ENCODE measurements at places on chromosomes 2 and 18.

GRCh38 chr2:74746480-74746879, 87.4 kb upstream of the HK2 start:
- no peak for DNase-seq

GRCh38 chr18:31101183-31102024, 817 bp downstream of the DSC2 start:
- DNase-seq = no peak

DNA sequence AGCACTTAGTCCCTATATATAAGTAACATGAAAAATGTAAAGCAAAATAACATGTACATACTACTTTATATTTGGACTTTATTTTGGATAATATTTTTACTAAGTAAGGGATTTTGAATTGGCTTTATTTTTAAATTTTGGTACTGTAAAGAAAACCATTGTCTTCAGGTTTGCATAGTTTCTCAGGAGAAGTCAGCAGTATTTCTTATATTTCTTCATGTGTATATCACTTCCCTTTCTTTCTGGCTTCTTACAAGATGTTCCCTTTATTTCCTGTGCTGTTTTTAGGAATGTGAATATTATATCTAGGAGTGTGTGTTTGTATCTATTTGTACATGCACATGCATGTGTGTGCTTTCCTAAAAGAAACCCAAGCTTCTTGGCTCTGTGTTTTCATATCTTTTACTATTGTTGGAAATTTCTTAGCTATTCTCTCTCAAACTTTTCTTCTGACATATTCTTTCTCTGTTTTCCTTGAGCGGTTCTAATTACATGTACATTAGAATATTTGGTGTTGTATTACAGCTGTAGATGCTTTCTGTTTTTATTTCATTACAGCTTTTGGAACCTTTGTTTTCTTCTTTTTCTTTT, 1549.7 kb upstream of the ACVR2A start:
- no peak for DNase-seq

DNA sequence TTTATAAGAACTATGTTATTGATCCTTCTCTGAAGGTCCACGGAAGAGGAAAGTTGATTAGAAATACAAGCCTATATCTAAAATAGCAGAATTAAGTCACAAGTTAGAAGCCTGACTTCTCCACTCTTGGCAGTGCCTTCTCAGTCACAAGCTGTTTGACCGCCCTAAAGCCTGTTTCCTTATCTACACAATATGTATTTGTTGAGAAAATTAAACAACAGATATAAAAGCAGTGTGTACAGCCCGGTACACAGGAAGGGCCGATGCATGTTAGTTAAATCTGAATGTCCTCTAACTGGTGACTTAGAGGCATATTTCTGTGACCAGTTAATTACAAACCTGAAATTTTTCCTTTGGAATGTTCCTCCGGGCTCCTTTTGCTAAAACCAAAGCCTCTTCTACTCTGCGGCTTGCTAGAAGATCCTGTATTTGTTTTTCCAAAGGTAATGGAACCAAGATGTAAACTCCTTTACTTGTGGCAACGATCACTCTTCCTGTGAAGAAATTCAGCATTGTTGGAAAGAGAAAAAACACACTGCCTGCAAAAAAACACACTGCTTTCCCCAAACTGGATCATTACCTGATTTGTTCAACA, 33.4 kb downstream of the TGFBRAP1 start:
- no peak for DNase-seq

GRCh38 chr2:8565399-8566154, 116.3 kb upstream of the ID2 start:
- DNase-seq = peak; percentile 37

- DNase-seq = no peak
These were observed 540.7 kb upstream of the TMEFF2 start for GRCh38 chr2:192735447-192735846.

- DNase-seq = no peak
These were observed 22.3 kb downstream of the INO80D start for GRCh38 chr2:206063635-206064034.

- DNase-seq = no peak
These were observed 412.6 kb upstream of the SMIM21 start for GRCh38 chr18:75840131-75840530.

- no peak for DNase-seq
These were observed 47.3 kb downstream of the QPCT start for GRCh38 chr2:37391711-37392110.

- no peak for DNase-seq
These were observed 40.2 kb upstream of the MCFD2 start for GRCh38 chr2:46955764-46956163.

GRCh38 chr18:32618546-32618945, 147.9 kb upstream of the GAREM1 start:
- no peak for DNase-seq

- no peak for DNase-seq
These were observed 90.5 kb upstream of the UPP2 start for GRCh38 chr2:158011055-158011771.

- no peak for DNase-seq
These were observed 42.3 kb upstream of the FHOD3 start for GRCh38 chr18:36255072-36255698.

GRCh38 chr2:109258376-109258775, 129.4 kb downstream of the SH3RF3 start:
- no peak for DNase-seq

- no peak for DNase-seq
These were observed 36.0 kb downstream of the CHN1 start for GRCh38 chr2:174969091-174969734.

- DNase-seq = no peak
These were observed 92.6 kb upstream of the CERS6 start for GRCh38 chr2:168363347-168364092.

- DNase-seq = no peak
These were observed 27.7 kb upstream of the DOCK10 start for GRCh38 chr2:225069966-225070365.

GRCh38 chr18:78949216-78949615, 30.4 kb upstream of the SALL3 start:
- DNase-seq = no peak

DNA sequence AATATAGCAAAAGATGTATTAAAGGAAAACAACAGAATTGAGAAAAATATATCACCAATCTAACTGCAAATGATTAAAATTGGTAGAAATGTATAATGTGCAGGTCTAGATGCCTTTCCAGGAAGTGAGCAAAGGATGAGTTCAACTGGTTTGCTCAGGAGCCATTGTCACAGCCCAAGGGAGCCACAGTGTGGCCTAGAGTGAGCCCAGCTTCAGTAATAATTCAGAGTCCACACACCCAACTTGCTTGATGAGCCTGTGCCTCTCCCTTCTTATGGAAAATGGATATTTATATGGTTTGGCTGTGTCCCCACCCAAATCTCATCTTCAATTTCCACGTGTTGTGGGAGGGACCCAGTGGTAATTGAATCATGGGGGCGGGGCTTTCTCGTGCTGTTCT, 92.2 kb upstream of the ASAP2 start:
- no peak for DNase-seq

DNA sequence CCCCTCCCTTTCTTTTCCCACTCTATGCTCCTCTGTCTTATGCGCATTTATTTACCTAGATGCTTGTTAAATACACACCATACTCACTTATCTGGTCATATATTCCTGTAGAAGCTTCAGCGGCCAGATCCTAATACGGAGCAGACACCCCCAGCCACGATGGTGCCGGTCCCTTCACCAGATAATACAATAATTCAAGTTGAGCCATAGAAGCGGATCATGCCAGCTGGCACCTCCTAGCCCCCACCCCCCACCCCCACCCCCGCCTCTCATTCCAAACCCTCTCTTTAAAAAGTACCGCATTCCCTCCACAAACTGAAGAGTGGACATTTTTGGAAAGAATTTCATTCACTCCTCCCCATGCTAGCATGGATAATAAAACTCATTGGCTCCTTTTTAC, 95.2 kb downstream of the BIN1 start:
- no peak for DNase-seq

- peak; percentile 41 for DNase-seq
These were observed 69.8 kb downstream of the BCL2 start for GRCh38 chr18:63249771-63250170.

- DNase-seq = no peak
These were observed 167.3 kb downstream of the ASXL3 start for GRCh38 chr18:33745151-33745795.

DNA sequence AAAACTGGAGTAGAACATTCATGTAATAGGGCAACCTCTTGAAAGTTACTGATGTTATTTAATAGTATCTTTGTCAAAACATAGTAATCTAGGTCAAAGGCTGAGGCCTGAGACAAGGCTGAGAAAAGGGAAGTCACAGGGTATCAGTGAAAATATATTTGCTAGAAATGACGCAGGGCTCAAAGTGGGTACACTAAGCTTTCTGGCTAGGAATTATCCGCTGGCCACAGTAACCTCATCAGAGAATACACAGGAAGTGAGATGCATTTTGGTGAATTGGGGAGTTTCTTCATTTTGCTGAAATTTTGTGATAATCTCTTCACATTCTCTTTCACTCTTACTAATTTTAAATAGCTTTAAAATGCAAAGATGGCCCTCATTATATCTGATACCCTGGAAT, 206.8 kb downstream of the OTX1 start:
- DNase-seq = peak; percentile 0

- no peak for DNase-seq
These were observed 161.0 kb downstream of the LAMA3 start for GRCh38 chr18:23850215-23850614.

DNA sequence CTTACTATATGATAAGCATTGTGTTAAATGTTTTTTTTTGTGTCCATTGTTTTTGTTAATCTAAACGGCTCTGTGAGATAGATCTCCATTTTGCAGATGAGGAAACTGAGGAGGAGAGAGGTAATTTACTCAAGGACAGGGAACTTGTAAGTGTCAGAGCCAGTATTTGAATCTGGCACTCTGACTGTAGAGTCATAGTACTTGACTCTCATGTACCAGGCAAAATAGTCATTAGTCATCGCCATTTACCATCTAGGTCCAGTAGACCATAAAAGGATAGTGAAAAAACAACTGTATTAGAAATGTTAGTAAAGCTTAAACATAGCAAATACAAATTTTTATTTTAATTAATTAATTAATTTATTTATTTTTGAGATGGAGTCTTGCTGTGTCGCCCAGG, 4.8 kb downstream of the PSMD14 start:
- no peak for DNase-seq

- DNase-seq = no peak
These were observed 38.1 kb upstream of the SLC3A1 start for GRCh38 chr2:44237221-44237620.

- no peak for DNase-seq
These were observed 76.7 kb downstream of the RND3 start for GRCh38 chr2:150410809-150411208.

DNA sequence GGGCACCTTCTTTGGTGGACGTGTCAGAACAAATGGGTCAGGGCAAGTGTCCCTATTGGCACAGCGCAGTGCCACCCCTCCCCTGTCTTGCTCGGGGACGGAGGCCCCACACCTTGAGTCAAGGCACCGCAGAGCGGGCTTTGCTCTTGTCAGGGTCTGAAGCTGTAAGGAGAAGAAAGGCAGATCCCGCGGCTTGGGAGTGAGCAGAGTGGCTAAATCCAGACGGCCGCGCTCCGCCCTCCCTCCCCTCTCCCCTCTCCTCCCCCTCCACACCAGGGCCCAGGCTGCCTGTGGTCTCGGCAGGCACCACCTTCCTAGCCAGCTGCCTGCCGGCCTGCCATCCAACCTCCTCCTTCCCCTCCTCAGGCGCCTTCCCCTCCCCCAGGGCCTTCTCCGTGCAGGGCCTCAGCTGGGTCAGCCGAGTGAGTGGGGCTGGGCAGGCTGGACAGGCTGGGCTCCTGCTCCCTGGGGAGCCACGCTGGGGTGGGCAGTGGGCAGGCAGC, 25.8 kb downstream of the SPEG start:
- no peak for DNase-seq

- DNase-seq = no peak
These were observed 72.5 kb upstream of the SMAD2 start for GRCh38 chr18:48002933-48003365.

DNA sequence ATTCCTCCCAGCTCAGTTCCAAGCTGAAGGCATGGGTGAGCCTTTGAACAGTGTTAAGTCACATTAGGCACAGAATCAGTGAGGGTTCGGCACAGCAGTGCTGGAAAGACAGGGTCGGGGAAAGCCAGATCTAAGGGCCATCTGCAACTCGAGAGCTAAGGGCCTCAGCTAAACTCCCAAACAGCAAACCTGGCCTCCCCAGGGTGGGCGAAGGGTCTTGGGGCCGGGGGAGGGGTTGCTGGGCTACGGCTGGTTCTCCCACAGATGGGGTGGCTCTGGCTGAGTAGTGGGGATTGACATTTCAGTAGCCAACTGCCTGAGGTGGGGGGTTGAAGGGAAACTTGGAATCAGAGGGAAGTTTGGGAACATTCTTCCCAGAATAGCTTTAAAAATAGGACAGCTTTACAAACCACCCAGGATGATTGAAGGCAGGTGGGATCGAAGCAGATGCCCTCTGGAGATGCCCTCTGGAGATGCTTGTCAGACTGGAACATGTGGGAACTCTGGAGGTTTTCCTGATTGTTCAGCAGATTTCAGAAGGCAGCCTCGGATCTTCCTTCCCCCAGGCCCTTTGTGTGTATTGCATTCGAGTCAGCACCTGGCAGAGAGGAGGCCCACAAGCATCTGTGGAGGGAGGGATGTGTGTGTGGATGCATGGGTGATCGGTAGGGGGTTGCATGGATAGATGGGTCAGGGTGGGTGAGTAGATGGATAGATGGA, 156.4 kb downstream of the SMAD7 start:
- DNase-seq = no peak

- no peak for DNase-seq
These were observed 133.7 kb downstream of the COL6A3 start for GRCh38 chr2:237280229-237280628.

DNA sequence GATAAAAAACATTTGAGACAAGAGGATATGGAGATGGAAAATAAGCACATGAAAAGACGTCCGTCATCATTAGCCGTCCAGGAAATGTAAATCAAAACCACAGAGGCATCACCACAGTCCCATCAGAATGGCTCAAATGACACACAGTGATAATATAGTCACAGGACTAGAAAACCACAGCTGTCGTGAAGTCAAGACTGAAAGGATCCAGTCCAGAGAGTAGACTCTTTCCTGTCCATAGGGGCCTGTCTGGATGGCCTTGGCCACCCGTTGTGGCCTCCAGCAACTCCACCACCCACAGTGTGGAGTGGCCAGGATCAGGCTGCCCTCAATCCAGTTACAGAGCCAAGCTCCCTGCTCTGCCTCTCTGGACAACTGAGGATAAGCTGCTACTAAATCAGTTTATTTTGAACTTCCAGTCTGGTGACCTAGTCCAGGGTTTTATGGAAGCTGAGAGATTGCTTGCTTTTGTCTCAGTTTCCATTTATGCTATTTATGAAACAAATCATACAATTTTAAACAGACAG, 60.4 kb downstream of the RHOB start:
- no peak for DNase-seq

- DNase-seq = no peak
These were observed 44.1 kb downstream of the MRO start for GRCh38 chr18:50775726-50776125.

All from CD8-positive, alpha-beta memory T cell (primary cell).